ENCODE measurements at places on chromosomes 1 and 21.

DNA sequence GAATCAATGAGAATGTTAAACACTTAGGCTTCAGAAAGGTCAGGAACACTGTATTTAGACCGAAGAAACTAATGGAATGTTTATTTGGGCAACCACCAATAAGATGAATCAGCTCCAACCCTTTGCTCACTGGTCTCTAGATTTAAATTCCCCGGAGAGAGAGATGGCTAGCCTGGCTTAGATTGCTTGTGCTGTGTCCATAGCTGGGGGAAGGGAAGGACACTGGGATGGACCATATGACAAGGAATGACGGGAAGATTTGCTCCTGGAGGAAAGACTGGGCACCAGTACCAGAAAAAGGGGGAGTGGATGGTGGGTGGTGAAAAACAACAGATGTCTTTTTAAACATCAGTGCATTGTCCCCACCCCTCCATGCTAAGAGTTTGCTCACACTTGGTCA, 426.6 kb downstream of the DUSP10 start:
- no peak for DNase-seq

- no peak for DNase-seq
Observed at GRCh38 chr1:208513799-208514198, 269.6 kb upstream of the PLXNA2 start.

DNA sequence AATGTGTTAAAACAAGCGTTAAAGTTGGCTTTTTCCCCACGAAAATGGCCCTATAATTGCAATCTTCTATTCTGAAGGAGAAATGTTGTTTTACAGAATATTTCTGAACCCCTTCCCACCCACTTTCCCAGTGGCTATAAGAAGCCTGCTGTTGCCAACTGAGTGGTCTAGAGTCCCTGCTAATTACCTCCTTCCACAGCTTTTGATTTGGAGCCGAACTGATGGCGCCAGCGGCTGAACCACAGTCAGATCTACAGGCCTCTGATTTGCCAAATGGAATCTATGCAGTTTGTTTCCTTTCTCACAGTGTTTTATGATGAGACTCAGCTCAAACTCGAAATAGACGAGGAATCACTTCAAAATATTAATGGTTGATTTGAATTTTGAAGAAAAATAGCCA, 76.0 kb upstream of the C1orf105 start:
- DNase-seq: no peak

GRCh38 chr1:116870300-116870699, 39.4 kb upstream of the PTGFRN start:
- no peak for DNase-seq

- no peak for DNase-seq
Observed at GRCh38 chr1:80050085-80050484, 1043.6 kb upstream of the ADGRL4 start.

DNA sequence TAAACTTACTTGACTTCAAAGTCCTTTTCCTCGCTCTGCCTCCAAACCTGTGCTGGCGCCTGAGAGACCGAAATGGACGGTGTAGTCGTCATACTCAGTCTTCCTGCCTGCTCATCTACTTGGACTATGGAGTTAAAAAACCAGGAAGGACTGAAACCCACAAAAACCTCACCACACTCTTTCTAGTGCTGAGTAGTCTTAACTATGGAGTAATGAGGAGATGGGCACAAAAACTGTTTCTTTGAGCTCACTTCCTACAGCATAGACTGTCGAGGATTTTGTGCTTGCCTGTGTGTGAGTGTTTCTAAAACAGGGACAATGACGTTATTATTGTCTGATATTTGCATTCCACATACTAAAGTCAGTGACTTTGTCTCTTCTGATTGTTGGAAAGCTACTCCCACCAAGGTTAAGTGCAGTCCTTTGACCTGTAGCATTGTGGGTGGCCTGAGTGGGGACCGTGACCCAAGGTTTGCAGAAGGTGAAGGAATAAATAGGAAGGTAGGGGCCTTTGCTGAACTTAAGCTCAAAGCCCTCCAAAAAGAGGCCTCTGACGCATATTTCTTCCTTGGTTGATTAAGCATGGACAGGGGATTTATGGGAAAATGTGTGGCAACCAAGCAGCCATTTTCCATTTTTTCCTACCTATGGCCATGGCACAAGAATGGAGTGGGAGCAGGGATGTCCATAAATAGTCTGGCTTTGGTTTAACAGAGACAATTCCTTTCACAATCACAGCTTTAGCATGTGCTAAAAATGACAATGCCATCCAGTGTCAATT, 109.6 kb downstream of the ZBTB18 start:
- no peak for DNase-seq

DNA sequence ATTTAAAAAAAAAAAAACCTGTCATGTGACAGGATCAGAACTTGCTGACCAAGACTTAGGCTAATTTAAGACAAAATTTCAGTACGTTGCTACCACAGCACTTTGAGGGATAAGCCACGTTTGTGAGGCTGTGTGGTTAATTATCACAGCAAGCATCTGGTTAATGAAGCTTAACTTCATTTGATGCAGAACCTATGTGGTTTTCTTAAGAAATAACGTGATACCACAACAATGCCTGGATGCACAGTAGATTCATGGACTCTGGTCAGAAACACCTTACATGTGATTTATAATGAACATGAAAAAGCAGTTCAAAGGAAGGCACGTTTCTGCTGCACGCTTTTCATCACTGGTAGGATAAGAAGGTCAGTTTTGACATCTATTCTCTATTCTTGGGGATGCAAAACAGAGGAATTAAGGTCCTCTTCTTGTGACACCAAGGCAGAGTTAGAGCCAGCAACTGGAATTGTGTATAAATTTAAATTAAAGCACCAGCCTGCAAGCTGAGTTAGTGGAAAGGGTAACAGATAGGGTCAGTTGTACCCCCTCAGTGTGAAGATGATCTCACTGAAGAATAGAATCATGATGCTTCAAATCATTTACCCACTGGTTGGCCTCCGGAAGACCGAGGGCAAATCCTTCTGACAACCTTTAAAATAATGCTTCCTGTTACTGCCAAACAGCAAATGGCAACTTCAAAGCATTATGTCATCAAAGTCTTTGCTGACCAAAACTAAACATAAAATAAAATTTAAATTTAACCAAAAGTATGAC, 6.0 kb upstream of the KRTAP8-1 start:
- DNase-seq: no peak

DNA sequence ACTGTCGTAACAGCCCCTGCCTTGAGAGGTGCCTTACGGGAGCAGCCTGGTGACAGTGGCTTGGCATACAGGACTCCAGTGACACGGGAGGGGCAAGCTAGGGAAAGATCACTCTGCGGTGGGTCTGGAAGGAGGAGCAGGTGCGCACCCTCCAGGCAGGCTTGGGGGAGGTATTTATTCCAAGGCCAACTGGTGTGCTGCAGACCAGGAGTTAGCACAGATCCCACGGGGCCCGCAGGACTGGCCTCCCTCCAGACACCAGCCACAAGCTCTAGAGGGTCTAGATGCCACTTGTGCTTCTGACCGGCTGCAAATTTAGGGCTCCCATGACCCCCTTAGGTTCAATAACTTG, 22.1 kb downstream of the PSEN2 start:
- DNase-seq: no peak

DNA sequence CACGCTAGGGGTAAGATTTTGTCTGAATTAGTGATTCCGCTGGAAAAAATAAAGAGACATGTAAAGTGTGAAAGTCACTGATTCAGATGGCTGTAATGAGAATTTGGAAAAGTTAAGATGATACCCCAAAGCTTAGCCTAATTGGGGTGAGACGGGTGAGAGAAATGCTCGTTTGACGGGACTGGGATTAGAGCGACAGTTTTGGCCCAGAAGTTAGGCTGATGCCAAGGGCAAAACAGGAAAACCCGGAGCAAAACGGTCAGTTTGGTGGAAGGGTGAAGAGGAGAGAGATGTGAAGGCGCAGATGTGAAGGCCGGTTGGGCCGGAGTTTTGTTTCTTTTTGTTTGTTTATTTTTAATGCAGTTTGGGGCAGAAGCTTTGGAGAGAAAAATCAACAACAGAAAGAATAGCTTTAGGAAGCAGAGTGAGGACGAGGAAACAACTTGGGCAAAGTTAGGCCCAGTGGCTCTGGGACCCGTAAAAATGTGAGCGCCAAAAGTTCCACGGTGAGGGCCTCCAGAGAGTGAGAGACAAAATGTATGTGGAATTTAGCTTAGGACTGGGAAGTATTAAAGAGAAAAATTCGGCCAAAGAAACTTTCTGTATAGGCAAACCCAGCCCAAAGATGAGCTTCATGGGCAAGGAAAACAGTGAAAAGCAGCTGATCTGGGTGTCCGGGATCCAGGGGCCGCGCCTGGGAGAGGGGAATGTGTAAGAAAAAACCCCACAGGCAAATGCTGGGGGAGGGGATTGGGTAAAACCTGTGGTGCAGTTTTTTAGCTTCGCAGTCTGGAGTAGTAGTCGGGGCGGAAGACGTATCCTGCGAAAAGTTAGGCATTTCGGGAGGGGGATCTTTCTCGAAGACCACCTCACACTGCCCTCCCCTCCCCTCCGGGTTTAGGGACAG, 1.2 kb downstream of the DMRTA2 start:
- DNase-seq: no peak

- no peak for DNase-seq
Observed at GRCh38 chr1:215606564-215607168, 39.6 kb downstream of the KCTD3 start.

GRCh38 chr1:18480315-18481189, at the start of gene KLHDC7A:
TSS of gene KLHDC7A (plus strand) at chr1:18480930. CDS start at chr1:18480982, 52 bp downstream.
- DNase-seq: no peak

GRCh38 chr1:40974945-40975344, 4.6 kb upstream of the CTPS1 start:
- DNase-seq: no peak

- DNase-seq: no peak
Observed at GRCh38 chr1:11898086-11898785, 28.0 kb downstream of the KIAA2013 start.

GRCh38 chr1:156727492-156727891, 777 bp upstream of the METTL25B start:
- no peak for DNase-seq

GRCh38 chr1:95084317-95085176, 11.8 kb upstream of the ALG14 start:
- DNase-seq: no peak

GRCh38 chr1:222229672-222230312, 318.1 kb downstream of the HHIPL2 start:
- DNase-seq: no peak

GRCh38 chr1:205226868-205227583, 720 bp upstream of the TMCC2 start:
- no peak for DNase-seq

DNA sequence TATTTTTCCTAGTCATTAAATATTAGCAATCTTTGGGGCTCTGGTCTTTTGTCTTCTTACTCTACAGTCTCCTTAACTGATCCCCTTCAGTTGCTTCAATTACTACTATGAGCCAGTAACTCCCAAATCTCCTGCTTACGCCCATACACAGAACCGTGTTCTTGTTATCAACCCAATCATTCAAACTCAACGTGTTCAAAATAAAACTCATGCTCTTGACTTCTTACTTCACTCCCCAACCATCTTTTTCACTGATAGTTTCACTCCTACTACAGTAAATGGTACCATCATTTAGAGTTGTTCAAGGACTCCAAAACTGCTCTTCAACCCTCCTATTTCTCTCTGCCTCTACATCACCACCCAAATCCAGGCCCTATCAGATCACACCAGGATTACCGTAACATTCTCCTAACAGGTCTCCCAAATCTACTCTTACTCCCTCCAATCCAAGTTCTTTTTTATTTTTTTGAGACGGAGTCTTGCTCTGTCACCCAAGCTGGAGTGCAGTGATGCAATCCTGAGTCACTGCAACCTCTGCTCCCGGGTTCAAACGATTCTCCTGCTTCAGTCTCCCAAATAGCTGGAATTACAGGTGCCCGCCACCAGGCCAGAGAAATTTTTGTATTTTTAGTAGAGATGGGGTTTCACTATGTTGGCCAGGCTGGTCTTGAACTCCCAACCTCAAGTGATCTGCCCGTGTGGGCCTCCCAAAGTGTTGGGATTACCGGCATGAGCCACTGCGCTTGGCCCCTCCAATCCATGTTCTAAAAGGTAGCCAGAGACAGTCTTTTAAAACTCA, 3.0 kb downstream of the YARS1 start:
- DNase-seq: no peak

GRCh38 chr1:20266141-20266540, 24.5 kb upstream of the VWA5B1 start:
- DNase-seq: no peak

GRCh38 chr1:244204004-244204403, 152.9 kb downstream of the ZBTB18 start:
- no peak for DNase-seq

DNA sequence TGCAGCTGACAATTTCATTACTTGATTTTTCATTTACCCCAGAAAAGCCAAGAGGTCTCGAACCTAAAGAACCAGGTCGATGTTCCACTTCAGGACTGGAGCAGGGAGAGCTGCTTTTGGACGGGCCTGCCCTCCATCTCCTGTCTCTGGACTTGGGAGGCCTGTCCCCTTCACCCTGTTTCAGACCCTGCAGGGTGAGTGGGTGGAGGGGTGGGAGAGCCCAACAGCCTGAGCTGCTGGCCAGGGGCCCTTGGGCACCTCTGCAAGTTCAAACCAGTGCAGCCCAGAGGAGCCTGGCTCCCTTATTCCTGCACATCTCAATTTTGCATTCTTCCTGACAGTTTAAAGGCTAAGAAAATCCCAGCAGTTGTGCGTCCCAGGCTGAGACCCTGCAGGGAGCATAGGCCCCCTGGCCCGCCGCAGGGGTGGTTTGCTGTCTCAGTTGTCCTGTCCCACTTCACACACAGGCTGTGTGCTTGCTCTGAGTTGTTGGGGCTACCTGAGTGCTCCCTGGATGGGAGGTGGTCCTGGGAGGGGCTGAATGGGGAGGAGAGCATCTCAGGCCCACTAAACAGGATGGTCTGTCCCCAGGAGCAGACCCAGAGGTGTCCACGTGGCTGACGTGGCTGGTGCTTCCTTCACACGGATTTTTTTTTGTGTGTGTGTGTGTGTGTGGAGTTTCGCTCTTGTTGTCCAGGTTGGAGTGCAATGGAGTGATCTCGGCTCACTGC, 443.7 kb downstream of the PTPRU start:
- DNase-seq: no peak

DNA sequence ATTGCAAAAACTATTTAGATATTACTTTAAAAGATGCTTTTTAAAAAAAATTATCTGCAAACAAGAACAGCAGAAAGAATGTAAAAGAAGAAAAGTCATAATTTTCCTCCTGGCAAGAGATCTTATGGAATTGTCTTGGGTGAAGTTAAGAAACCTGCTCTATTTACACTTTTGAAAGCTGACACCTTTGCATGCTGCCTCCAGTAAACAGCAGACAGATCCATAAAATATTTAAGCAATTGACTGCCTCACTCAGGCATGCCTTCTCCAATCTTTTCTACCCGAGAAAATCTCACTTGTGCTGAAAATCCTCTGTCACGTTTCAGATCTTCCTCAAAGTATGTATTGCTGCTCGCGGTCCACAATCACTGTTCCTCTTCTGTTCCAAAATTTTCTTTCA, 107.9 kb upstream of the ZP4 start:
- no peak for DNase-seq

DNA sequence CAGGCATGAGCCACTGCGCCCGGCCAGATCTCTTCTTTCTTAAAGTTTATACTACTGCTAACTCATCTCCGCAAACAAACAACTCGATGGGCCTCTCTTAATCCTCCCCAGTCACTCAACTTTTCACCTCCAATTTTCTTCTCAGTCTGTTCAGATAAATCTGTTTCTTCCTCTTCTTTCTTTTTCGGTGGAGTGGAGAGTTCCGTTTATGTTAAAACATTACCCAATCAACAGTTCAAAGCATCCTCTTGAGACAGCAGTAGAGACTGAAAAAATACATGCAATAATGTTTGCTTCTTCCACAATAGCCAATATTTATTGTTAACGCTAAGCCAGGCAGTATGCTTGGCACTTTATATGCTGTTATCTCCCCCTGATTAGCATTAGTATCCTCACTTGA, 1.4 kb upstream of the ANKRD13C start:
- no peak for DNase-seq

All from stimulated activated CD8-positive, alpha-beta memory T cell treated with anti-CD3 and anti-CD28 coated beads, Interleukin-7, amount 100 ng/mL, for 1 hour (primary cell).